ENCODE measurements at places on chromosomes 12 and 14.

DNA sequence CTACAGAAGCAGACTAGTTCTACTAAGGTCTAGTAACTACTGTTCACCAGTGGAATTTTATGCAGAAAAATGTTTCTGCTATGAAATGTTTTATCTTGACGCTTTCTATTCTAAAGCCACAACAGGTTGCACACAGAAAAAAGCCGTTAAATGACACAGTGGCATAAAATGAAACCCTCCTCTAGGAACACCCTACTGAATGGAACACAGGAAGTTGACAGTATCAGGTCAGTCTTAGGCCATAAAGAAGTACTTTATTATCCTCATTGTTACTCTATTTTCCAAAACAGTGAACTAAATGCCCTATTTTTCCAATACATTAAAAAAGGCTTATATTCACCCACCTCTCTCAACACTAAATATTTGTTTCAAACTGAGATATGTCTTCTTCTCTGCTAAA, 21.9 kb downstream of the EPS8 start:
- no peak for DNase-seq

- DNase-seq: peak; percentile 51
These were observed 59.3 kb downstream of the C14orf132 start for GRCh38 chr14:96098309-96098998.

GRCh38 chr14:26448181-26448855, 149.5 kb downstream of the NOVA1 start:
- no peak for DNase-seq

DNA sequence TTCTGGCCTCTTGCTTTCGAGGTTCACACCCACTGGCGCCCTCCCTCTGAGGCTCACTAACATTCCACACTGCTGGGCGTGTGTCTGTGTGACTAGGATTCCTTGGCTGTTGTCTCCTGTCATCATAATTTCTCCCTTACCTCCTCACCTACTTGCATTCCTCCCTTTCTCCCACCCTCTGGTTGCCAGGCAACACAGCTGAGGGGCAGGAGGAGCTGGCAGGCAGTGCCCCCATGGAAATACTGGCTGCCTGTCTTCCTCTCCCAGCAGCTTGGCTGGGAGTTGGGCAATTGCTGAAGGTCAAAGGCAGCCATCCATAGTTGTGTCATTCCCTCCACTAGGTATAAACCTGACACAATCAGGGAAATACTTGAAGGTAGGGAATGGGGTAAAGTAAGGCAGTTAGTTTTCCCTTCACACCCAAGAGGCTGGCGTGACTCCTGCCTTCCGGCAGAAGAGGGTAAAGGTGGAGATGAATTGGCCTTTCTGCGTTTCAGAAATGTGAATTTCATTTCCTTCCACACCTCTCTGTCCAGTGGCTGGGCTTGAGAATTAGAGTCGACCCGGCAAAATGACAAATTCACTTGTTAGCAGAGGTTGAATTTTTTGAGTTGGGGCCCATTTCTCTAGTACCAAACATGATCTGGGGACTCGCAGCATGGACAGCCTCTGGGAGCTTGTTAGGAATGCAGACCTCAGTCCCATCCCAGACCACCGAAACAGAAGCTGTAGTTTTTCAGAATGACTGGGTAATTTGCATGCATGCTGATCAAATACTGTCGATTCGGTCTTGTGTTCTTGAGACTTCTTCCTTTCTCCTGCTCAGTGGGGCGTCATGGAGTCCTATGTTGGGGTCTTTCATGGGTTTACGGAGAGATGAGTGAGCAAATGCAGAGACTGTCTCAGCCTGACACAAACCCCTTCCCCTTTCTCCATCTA, 24.3 kb upstream of the EMP1 start:
- no peak for DNase-seq

GRCh38 chr14:21255385-21256101, 13.7 kb downstream of the HNRNPC start:
- no peak for DNase-seq

DNA sequence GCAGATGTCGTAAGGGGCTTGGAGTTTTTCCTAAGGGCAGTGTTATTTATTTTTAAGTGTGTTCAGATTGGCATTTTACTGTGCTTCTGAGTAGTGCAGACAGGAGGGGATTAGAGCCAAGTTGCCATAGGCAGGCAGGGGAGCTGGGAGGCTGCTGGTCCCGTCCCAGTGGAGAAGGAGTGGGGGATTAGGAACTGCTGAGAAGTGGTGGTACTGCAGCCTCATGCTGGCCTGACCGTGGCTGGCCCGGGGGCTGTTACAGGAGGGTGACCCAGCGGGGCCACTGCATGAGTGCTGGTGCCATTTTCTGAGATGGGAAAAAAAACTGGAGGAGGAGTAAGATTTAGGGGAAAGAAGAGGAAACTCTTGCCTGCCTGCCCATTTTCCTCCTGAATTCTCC, 52.3 kb upstream of the DLK1 start:
- DNase-seq: no peak

DNA sequence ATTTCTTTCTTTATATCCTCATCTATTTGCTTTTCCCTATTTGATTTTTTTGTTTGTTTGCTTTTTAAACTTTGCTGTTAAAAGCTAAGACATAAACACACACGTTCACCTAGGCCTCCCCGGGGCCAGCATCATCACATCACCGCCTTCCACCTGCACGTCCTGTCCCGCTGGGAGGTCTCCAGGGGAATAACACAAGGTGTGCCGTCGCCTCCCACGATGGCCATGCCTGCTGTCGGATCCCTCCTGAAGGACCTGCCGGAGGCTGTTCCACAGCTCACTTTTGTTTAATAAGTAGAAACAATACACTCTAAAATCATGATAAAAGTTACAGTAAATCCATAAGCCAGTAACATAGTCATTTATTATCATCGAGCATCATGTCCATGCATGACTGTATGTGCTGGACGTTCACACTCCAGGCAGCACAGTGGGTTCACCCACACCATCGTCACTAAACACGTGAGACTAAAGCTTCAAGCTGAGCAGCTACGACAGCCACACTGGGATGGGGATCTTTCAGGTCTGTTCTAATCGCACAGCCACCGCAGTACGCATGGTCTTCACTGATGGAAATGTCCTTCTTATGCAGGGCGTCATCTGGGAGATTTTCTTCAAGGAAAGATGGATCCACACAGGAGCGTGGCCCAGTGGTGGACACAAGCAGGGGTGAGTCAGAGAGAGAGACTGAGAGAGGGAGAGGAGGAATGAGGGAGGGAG, 3.6 kb downstream of the RIMBP2 start:
- no peak for DNase-seq

- DNase-seq: no peak
These were observed 55.5 kb downstream of the KCNA5 start for GRCh38 chr12:5099136-5099535.

GRCh38 chr14:77151245-77151644, 9.7 kb upstream of the ZDHHC22 start:
- no peak for DNase-seq

DNA sequence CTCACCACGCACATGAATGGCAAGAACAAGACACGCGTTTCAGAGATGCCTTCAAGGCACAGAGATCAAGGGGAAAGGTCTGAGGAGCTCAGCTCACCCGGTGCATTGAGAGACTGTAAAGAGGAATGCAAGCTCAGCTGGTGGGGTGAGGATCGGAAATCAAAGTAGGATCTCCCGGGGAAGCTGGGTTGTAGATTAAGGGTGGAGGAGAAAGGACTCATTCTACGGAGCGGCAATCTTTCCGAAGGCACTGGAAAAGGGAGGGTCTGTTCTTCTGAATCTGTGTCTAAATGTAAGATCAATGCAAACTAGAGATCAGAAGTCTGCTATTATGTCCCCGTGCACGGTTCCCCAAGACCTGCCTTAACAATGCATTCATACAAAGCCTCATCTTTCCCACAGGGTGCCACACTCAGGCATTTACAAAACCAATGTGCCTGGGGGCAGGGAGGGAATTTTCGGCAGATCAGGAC, 41.6 kb upstream of the PYGL start:
- DNase-seq: no peak

- no peak for DNase-seq
These were observed 33.2 kb downstream of the AKAP3 start for GRCh38 chr12:4615667-4616066.

DNA sequence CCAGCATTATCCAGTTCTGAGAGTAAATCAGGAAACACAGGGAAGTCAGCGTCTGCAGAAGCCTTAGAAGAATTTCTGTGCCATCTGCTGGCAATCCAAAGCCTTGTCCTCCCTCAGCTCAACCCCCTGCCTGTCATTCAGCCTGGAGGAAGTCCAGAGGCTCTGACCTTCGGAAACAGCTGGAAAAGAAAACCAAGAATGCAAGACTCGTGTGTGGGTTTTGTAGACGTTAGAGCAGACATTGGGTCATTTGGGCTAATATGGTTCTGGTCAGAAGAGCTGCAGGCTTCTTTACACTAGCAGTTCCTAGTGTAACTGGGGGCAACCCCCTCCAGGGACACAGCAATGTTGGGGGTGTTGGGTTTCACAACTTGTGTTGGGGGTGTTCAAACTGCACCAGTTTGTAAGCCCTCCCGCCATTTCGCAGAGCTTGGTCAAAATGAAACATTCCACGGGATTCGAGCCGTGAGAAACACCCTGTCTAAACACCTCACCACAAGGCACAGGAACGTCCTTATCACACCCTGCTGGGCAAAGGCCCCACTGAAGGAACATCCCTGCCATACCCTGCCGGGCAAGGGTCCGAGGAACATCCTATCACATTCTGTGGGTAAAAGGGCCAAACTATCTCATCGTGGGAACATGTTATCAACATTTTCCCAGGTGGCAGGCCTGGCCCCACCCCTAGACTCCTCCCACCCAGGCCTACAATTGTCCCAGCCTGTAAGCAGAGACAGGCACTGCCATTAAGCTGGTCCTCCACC, 21.0 kb upstream of the SERPINA4 start:
- no peak for DNase-seq

DNA sequence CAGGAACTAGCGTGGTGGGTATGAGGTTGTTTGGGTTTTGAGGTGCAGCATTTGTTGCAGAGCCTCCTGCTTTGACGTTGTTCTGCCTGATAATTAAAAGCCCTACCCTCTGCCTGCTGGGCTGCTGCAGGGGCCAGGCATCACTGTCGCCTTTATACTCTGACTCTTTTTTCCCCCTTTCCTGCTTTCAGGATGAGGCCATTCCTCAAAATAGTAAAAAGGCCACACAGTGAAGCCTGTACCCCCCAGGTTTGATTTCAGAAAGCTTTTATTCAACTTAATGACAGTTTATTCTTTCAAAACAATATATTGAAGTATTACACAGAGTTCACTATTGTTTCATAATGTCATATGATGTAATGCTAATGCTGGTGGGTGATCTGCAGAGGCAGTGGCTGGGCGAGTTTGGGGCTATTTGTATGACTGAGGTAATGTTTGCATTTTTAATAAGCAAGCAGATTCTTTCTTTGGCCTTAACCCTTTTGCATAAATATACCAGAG, 9.1 kb downstream of the BORCS5 start:
- DNase-seq: peak; percentile 38

DNA sequence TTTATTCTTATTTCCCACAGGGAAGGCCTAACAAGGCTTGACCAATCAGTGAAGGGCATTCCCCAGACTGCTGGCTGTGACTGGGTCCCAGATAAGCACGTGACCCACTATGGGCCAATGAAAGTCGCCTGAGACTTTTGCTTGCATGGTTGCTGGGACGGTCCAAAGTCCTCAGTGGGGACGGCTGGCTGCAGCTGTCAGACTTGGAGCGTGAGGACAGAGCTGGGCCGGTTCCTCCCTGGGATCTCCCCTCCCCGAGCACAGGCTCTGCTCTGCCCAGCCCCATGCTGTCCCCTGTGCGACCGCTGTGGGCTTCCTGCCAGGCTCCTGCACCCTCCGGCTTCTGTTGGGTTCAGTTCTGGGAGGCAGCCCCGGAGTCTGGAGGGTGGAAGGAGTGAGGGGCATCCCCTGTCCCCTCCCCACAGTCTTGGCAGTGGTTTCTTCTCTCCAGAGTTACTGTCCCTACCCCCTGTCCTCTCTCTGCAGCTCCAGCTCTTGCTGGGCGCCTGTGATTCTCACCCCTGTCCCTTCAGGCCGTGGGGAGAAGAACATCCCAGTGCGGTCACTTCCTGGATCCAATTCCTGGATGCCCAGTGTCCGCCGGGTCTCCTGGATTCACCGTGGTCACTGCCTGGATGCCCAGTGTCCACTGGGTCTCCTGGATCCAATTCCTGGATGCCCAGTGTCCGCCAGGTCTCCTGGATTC, 50.1 kb downstream of the GALNT9 start:
- DNase-seq: no peak

DNA sequence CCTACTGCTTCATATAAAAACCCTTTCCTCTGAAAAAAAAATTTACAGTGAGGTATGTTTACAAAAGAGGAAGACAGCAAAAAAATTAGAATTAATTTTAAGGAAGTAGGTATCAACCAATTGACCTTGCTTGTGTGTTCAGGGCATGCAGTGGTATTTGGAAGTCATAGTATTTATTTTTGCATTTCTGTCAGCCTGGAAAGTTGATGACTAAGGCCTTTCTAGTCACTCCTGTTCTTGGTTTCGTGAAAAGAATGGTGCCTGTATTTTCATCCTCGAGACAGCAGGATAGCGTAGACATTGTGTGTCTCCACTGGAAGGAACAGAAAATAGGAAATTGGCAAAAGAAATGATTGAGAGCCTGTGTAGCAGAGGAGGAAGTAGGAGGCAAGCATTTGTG, 24.5 kb downstream of the SLC16A7 start:
- DNase-seq: no peak

DNA sequence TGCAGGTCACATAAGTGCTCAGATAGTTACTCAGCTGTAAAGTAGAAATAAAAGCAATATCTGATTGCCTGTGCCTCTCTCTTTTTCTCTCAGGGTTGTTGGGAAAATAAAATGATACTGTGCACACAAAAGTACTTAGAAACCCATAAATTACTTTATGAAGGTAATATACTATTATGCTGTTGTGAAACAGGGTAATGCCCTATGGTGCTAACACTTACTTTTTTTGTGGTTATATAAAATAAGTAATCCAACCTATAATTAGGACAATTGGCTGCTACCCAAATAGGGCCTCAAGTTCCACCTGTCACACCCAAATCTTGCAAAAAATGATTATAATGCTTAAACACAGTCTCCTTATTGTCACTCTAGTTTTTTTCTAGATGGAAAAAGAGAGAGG, 50.6 kb downstream of the DAAM1 start:
- peak; percentile 74 for DNase-seq

DNA sequence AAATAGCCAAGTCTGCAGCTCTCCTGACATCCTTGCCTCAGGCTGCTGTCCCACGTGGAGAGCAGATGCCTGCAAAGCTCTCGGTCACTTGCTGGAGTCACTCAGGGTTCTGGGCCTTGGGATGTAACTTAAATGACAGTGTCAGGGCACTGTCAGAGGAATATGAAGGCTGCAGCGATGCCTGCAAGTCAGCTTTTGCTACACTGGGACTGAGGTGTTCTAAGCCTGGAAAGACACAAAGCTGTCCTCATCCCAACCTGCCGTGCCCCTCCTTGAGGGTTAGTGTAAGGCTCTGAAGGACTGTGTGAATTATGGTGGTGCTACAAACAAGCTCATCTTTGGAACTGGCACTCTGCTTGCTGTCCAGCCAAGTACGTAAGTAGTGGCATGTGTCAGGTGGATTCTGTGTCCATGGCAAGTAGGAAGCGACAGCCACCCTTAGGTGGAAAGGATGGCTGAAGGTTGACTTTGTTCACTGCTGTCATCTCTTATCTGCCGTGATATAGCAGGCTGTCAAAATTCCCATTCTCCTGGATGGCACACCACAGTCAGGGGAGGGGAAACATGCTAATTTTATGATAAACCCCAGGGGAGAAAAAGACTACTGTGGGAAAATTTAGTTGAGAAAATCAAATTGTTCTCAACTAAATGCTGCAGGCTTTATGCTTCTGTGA, 79.9 kb downstream of the DAD1 start:
- no peak for DNase-seq

- no peak for DNase-seq
These were observed 61.7 kb downstream of the BTBD7 start for GRCh38 chr14:93271111-93271510.
